ENCODE measurements at places on chromosomes 5 and 9.

- no peak for DNase-seq
These were observed 93.8 kb upstream of the IL12B start for GRCh38 chr5:159424123-159424522.

GRCh38 chr9:113465599-113466140 lies 2.1 kb downstream of the RGS3 start:
- no peak for DNase-seq

GRCh38 chr5:79227484-79228025 lies 8.4 kb upstream of the JMY start:
- DNase-seq: no peak

GRCh38 chr9:92349771-92350739 lies 24.3 kb downstream of the CENPP start:
- no peak for DNase-seq

GRCh38 chr9:81375187-81376100 lies 313.9 kb downstream of the TLE1 start:
- no peak for DNase-seq

GRCh38 chr9:131623655-131624330 lies 78.5 kb downstream of the PRRT1B start:
- no peak for DNase-seq

GRCh38 chr5:68444048-68444447 lies 228.5 kb downstream of the PIK3R1 start:
- DNase-seq: no peak

DNA sequence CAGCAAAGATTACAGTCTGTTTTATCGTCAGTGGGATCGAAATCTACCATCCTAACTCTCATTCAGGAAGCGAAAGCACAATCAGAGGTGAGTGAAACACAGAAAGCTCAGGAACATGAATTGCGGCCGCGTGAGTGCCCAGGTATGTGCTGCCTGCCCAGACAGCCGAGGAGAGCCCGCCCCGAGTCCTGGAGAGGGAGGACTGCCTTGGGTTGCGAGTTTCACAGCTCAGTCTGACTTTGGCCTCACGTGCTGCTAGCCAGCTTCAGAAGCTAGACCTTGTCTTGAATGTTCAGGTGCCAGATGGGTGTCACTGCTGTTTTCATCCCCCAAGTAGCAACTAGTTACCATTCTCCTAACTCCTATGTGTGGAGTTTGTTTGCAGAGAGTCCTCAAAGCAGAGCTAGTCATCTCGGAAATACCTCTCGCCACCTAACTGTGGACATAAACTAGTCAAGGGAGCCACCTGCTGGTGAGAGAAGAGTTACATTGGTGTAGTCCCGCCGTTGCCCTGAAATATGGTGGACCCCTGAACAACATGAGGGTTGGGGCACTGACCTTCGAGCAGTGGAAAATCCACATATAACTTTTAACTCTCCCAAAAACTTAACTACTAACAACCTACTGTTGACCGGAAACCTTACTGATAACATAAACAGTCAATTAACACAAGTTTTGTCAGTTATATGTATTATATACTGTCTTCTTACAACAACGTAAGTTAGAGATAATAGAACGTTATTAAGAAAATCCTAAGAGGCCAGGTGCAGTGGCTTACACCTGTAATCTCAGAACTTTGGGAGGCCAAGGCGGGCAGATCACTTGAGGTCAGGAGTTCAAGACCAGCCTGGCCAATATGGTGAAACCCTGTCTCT lies 80.9 kb downstream of the GOLPH3 start:
- peak; percentile 84 for DNase-seq

GRCh38 chr9:133134388-133135145 lies 13.5 kb upstream of the RALGDS start:
- DNase-seq: no peak

GRCh38 chr5:84228266-84228665 lies 156.4 kb downstream of the EDIL3 start:
- DNase-seq: no peak

GRCh38 chr5:100161868-100162267 lies 373.3 kb upstream of the FAM174A start:
- no peak for DNase-seq

DNA sequence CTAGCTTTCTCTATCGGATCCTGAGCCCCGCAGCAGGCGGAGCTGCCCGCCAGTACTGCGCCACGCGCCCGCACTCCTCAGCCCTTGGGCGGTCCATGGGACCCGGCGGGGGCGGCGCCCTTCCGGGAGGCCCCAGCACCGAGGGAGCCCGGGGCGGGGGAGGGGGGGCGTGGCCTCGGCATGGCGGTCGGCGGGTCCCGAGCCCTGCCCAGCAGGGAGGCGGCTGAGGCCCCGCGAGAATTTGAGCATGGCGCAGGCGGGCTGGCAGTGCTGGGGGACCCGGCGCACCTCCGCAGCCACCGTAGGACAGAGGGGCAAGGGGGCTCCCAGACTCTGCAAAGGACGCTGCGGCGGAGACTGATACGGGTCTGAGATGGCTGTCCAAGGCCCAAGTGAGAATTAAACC lies 6.8 kb downstream of the ZDHHC11B start:
- no peak for DNase-seq

- peak; percentile 68 for DNase-seq
These were observed 83.5 kb downstream of the PDE4D start for GRCh38 chr5:59810041-59810440.

DNA sequence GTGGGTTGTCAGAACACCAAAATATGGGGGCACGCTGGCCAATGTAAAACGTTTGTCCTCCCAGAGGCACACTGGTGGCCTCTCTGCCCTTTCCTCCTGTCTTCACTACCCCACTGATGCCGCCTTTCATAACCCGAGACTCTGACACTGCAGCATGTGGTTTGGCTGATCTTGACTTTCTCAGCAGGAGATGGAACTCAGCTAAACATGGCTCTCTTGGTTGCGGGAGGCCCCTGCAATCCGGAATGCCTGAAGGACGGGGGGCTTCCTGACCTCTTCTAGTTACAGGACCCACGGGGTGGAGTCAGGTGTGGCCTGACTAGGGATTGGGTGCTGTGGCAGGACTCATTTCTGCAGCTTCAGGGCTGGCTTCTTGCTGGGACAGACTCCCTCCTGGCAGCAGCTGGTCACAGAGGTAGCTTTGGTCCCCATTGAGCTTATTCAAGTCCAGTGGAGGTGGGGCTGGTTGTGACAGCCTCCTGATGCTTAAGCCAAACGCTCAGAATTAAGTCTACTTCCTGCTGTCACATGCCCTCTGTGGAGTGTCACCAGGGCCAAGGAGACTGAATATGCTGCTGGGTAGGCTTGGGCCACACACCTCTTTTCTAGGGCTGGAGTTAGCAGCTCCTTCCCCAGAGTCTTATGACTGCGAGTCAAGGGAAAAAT lies 44.2 kb downstream of the NXNL2 start:
- DNase-seq: no peak

DNA sequence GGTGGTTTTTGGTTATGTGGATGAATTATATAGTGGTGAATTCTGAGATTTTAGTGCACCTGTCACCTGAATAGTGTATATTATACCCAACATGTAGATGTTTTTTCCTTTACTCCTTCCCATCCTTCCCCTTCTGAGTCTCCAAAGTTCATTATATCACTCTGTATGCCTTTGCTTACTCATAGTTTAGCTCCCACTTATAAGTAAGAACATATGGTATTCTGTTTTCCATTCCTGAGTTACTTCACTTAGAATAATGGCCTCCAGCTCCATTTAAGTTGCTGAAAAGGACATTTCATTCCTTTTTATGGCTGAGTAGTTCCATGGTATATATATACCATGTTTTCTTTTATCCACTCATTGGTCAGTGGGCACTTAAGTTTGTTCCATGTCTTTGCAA lies 161.6 kb upstream of the CD180 start:
- no peak for DNase-seq

- no peak for DNase-seq
These were observed 377.1 kb downstream of the PRDM9 start for GRCh38 chr5:23884405-23885031.

DNA sequence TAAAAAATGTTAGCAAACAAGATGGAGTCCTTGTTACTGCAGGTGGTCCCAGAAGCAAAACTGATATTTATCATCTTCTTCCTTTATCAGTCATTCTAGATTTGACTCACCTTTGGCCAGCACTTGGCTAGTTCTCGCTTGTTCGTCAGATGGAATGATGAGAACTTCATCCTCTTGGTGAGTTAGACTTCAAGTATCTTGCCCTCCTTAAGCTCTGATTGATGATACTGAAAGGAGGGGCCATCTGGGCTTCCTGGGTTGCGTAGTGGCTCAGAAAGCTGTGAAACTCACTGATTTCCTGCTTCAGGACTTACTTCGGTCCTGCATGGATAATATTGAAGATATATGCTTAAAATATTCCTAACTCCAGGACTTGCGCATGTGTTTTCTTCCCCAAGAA lies 1248.2 kb upstream of the CDH9 start:
- DNase-seq: no peak

DNA sequence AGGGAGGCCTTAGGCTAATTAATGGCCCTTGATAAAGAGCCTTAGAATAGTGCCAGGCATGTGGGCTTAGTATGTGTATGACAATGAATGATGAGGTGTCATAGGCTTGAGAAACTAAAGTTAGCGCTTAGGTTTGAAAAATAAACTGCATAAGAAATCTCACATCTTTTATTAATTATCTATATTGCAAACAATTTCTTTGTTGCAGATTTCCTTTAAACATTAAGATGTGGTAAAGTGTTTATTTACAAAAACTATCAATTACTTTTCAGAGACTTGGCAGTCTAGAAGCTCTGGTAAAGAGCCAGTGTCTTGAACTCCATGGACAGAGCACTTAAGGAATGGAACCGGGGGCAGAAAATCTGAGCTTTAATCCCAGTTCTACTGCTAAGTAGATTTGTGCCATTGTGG lies 23.1 kb downstream of the MAP1B start:
- no peak for DNase-seq

- no peak for DNase-seq
These were observed 16.8 kb downstream of the GLT6D1 start for GRCh38 chr9:135622415-135623020.

DNA sequence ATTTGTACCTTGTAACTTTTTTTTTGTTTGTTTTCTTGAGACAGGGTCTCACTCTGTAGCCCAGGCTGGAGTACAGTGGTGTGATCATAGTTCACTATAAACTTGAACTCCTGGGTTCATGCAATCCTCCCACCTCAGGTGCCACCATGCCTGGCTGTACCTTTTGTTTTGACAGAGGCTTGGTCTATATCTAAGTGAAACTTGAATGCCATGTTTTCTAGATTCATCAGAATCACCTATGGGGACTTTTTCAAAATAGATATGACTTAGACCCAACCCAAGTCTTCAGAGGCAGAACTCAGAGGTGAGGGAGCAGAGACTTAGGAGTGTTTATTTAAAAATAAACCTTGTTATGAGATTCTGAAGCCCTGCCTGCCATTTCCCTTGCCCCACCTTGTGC lies 128.4 kb downstream of the PTTG1 start:
- DNase-seq: no peak

DNA sequence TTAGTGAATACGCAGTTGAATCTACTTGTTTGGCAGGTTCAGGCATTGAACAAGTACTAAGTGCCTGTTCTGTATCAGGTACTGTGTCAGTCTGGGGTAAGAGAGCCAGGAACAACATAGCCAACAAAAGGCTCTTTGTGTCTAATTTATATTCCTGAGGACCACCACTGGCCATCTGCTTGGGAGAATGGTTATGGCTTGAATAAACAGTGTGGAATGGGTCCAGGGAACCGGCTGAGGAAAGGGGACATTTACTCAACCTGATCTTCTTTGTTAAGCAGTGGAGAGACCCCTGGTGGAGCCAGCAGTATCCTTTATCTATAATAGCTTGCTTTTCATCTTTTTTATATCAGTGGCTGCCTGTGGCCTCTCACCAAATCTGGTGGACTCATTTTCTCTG lies 38.6 kb downstream of the EXOSC2 start:
- no peak for DNase-seq

GRCh38 chr5:127959152-127959764 lies 124.3 kb upstream of the SLC12A2 start:
- no peak for DNase-seq

- no peak for DNase-seq
These were observed 155.7 kb downstream of the C9orf50 start for GRCh38 chr9:129464972-129465833.

DNA sequence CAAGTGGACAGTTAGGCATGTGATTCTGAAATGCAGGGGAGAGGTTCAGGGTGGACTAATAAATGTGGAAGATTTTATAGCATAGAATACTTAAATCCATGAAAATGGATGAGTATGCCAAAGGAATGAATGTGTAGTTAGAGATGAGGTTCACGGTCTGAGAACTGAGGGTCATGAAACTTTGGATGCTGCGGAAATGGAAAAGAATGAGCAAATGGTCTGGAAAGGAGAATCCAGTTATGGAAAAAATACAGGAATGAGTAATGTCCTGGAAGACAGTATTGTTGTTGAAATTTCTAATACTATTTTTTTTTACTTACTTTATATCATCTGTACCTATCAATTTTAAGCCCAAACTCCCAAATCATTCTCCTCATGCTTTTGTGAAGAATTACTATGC lies 2369.4 kb downstream of the MAT2B start:
- DNase-seq: no peak

DNA sequence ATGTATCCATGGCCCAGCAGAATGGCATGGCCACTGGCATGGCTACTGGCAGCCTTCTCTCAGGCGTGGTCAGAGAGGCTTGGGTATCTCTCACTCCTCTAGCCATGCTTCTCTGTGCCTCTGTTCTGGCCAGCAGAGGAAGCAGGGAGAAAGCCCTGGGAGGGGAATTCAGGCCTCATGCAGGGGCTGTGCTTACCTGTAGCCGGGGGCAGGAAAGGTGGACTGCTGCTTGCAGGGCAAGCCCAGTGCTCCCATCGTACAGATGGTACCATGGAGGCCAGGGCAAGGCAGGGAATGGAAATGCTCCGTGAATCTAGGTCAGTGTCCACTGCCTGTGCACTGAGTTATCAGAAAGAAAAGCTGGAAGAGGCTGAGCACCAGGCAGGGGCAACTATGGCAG lies 2.7 kb downstream of the OR13J1 start:
- no peak for DNase-seq

DNA sequence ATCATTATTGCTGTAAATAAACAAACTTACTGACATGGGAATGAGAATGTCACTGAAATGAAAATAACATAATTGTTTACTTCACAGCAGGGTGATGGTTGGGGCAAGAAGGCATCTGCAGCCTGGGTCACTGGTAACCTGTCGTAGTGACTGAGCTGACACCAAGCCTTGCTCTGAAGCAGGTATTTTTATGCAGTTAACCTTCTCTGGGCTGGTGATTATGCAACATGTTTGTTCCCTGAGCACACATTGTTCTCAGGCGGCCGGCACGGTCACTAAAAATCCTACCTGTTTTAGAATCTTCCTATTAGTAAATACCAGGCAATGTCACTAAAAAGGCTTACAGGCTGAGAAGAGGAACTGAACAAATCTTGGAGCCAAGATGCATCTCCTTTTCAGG lies 157.7 kb upstream of the NR3C1 start:
- DNase-seq: no peak

GRCh38 chr9:69637817-69638200 lies 34.4 kb downstream of the APBA1 start:
- DNase-seq: no peak

GRCh38 chr9:114214181-114214580 lies 58.8 kb downstream of the COL27A1 start:
- DNase-seq: no peak

- DNase-seq: no peak
These were observed 144.5 kb upstream of the NUDT12 start for GRCh38 chr5:103706939-103707682.

- no peak for DNase-seq
These were observed 2.6 kb downstream of the DPP7 start for GRCh38 chr9:137111788-137112563.

- DNase-seq: peak; percentile 23
These were observed 206.4 kb downstream of the C9orf50 start for GRCh38 chr9:129414377-129414992.

Data from OCI-LY7 (cell line).